CD4-positive, alpha-beta memory T cell (primary cell): ENCODE measurements at places on chromosomes 4 and X. TPM values are rescaled to one million over a fixed set of nuclear protein-coding genes. Genes with fewer than 3 reads are reported as not detected.

- no peaks in the 10 kb centered on the region for H3K27me3 ChIP-seq
- no peak overlapping the region for H3K27ac ChIP-seq
- H3K4me3 ChIP-seq, result no peak overlapping the region
- H3K36me3 ChIP-seq, result no peaks in the 10 kb centered on the region
- DNase-seq, result no peak
- no peaks in the 10 kb centered on the region for H3K4me1 ChIP-seq
Measured at GRCh38 chr4:154433543-154433942, 58.1 kb downstream of the DCHS2 start.

PNMA5 gene
- 0.29 TPM for total RNA-seq

DNA sequence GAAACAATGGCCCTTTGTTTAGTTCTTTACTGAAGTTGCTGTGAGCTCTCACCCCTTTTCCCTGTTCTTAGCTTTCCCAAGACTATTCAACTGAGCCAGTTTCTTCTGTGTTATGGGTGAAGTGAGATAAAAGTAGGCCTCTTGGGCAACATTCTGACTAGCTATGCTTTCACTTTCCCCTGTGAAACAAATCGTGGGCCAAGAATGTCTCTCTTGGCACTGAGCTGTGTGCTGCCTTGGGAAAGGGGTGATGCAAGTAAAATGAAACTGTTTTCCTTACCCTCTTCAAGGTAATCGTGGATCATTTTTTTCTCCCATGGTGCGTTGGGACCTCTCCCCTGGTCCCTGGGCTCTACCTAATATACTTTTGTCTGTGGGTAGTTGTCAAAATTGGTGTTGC is 653.9 kb upstream of the MAGEB2 start:
- H3K36me3 ChIP-seq, result no peaks in the 10 kb centered on the region
- H3K27ac ChIP-seq, result no peak overlapping the region
- no peaks in the 10 kb centered on the region for H3K27me3 ChIP-seq
- no peak for DNase-seq
- no peaks in the 10 kb centered on the region for H3K4me1 ChIP-seq
- H3K4me3 ChIP-seq, result no peak overlapping the region

- H3K27ac ChIP-seq, result no peak overlapping the region
- H3K27me3 ChIP-seq, result no peaks in the 10 kb centered on the region
- no peaks in the 10 kb centered on the region for H3K36me3 ChIP-seq
- H3K4me1 ChIP-seq, result no peaks in the 10 kb centered on the region
- DNase-seq, result no peak
Measured at GRCh38 chr4:149605601-149606378, 209.9 kb downstream of the IQCM start.

AMBN gene
- total RNA-seq, result not detected

DNA sequence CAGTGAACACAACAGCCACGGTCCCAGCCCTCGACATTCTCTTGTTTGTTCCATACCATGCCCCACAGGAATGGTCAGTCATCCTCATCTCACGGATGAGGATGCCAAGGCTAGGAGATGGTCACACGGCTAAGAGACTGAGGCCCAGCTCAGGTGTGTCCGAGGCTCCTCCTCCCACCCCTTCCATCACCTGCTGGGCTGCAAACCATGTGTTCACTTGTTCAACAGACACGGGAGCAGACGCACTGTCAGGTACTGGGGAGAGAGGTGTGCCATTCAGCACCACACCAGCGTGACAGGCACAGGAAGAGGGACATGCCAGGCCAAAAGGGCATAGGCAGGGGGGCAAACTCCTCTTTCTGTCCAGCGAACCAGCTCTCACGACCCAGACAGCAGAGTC is 45.9 kb downstream of the ABLIM2 start:
- H3K27ac ChIP-seq, result no peak overlapping the region
- no peak for DNase-seq
- H3K36me3 ChIP-seq, result no peaks in the 10 kb centered on the region
- no peaks in the 10 kb centered on the region for H3K27me3 ChIP-seq

- H3K4me3 ChIP-seq, result no peak overlapping the region
- no peak for DNase-seq
- no peak overlapping the region for H3K27ac ChIP-seq
- no peaks in the 10 kb centered on the region for H3K27me3 ChIP-seq
Measured at GRCh38 chr4:11966782-11967181, 538.1 kb upstream of the HS3ST1 start.

DNA sequence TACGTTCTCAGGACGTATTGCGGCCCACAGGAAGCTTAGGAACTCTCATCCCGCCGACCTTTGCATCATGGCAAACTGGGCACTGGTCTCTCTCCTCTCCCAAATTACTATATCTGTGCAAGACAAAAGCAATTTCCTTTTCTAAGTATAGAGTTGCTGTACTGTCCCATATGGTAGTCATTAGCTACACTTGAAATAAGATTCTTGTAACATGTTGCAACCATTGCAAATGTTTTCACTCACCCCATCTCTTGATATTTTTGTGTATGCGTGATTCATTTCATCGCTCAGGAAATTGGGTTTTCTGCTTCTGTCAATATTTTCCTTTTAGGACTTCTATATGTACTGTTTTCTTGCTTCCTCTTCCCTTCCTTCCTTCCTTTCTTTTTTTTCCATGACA is 15.7 kb downstream of the ARMCX6 start:
- H3K4me3 ChIP-seq, result no peak overlapping the region
- DNase-seq, result no peak
- no peak overlapping the region for H3K27ac ChIP-seq
- no peaks in the 10 kb centered on the region for H3K27me3 ChIP-seq

DNA sequence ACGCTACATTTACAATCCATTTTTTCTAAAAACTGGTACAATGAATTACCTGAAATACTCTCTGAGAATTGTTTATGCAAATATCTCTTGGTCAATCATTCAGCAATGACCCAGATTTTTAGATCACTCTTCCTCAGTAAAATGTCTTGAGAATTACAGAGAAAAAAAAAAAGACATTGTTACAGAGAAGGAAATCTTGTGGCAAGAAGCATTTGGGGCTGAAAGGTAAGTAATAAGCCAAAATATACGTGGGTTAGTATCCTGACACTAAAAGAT is 19.6 kb upstream of the TET2 start:
- no peak for DNase-seq
- no peak overlapping the region for H3K4me3 ChIP-seq
- no peaks in the 10 kb centered on the region for H3K4me1 ChIP-seq
- no peaks in the 10 kb centered on the region for H3K27me3 ChIP-seq
- H3K27ac ChIP-seq, result no peak overlapping the region
- H3K36me3 ChIP-seq, result no peaks in the 10 kb centered on the region

GRCh38 chrX:24475480-24475879 is 10.4 kb downstream of the PDK3 start:
- H3K27me3 ChIP-seq, result no peaks in the 10 kb centered on the region
- H3K4me3 ChIP-seq, result no peak overlapping the region
- H3K27ac ChIP-seq, result no peak overlapping the region
- no peaks in the 10 kb centered on the region for H3K36me3 ChIP-seq

GRCh38 chrX:109939498-109939897 is 63.4 kb upstream of the TMEM164 start:
- H3K4me3 ChIP-seq, result no peak overlapping the region
- H3K4me1 ChIP-seq, result no peaks in the 10 kb centered on the region
- H3K27ac ChIP-seq, result no peak overlapping the region
- H3K27me3 ChIP-seq, result no peaks in the 10 kb centered on the region
- no peaks in the 10 kb centered on the region for H3K36me3 ChIP-seq

GRCh38 chrX:3094261-3094660 is 53.0 kb downstream of the ARSF start:
- H3K27me3 ChIP-seq, result no peaks in the 10 kb centered on the region
- no peak for DNase-seq
- no peak overlapping the region for H3K4me3 ChIP-seq
- H3K36me3 ChIP-seq, result no peaks in the 10 kb centered on the region

DNA sequence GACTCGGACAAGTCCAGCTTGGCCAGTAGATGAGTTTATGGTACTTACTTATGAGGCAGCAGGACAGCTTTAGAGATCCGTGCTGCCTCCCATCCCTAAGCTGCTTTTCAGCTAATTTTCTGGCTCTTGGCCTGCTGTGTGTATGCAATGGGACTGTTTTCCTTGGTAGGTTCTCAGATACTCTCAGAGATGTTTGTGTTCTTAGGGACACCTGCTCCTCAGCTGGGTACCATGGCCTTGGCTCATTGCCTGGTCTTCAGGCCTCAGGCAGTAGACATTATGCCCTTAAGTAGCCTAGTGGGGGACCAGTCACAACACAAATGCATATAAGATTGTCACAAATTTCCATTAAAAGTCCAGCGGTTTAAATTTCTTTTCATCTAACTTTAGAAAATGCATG is 688.0 kb downstream of the PCDH7 start:
- H3K4me3 ChIP-seq, result no peak overlapping the region
- H3K36me3 ChIP-seq, result no peaks in the 10 kb centered on the region
- DNase-seq, result no peak
- H3K4me1 ChIP-seq, result no peaks in the 10 kb centered on the region
- H3K27ac ChIP-seq, result no peak overlapping the region
- H3K27me3 ChIP-seq, result no peaks in the 10 kb centered on the region

DNA sequence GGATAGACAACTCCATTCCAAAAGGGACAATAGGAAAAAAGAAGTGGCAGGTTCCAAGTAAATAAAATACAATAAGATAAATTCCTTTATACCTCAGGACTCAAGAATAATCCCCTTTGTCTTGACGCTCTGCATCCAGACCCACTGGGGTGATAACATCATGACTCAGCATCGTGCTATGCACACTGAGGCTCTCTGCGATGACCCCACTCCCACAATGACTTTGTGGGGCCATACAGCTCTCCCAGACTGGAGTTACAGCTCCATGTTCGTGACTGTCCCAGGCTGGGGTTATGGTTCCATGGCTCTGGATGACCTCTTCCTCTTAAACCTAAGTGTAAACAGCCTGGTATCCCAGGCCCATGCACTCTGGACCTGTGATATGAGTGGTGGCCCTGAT is 254.5 kb upstream of the ADGRL3 start:
- no peaks in the 10 kb centered on the region for H3K4me1 ChIP-seq
- DNase-seq, result no peak
- no peak overlapping the region for H3K27ac ChIP-seq
- no peaks in the 10 kb centered on the region for H3K27me3 ChIP-seq
- no peaks in the 10 kb centered on the region for H3K36me3 ChIP-seq
- H3K4me3 ChIP-seq, result no peak overlapping the region

DNA sequence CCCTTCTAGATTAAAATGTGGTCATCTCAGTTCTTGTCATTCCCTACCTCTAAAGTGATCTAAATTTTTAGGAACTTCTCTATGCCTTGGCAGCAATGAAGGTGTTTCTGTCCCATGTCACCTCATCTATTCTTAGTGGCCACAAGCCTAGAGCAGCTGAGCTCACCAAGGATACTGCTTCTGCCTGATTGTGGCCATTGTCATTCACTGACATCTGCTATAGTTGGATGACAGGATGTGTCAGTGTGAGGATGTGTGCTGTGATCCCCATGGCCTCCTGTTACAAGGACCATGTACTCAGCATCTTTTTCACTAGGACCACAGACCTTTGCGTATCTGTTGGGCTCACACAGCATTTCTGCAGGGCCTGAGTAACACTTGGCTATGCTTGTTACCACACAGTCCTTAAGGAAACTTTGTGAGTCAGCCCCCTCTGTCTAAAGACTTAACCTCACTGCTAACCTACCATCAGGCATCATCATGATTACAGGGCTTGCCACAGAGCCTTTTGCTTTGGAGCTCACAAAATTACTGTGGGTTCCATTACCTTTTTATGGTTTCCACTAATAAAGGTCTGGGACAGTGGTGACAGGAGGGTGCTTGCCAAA is 421.0 kb downstream of the ADAM29 start:
- no peaks in the 10 kb centered on the region for H3K4me1 ChIP-seq
- no peak for DNase-seq
- H3K36me3 ChIP-seq, result no peaks in the 10 kb centered on the region
- H3K27me3 ChIP-seq, result no peaks in the 10 kb centered on the region

- no peak overlapping the region for H3K4me3 ChIP-seq
- peaks cover 60% of the 10 kb centered on the region for H3K4me1 ChIP-seq
- no peaks in the 10 kb centered on the region for H3K36me3 ChIP-seq
- no peaks in the 10 kb centered on the region for H3K27me3 ChIP-seq
Measured at GRCh38 chr4:6184169-6184568, 16.2 kb downstream of the JAKMIP1 start.

- H3K27me3 ChIP-seq, result no peaks in the 10 kb centered on the region
- H3K27ac ChIP-seq, result no peak overlapping the region
- H3K4me3 ChIP-seq, result no peak overlapping the region
- no peaks in the 10 kb centered on the region for H3K4me1 ChIP-seq
- no peak for DNase-seq
Measured at GRCh38 chrX:105865709-105866108, 43.4 kb downstream of the NRK start.

CTAG1A gene
- total RNA-seq, result not detected

DNA sequence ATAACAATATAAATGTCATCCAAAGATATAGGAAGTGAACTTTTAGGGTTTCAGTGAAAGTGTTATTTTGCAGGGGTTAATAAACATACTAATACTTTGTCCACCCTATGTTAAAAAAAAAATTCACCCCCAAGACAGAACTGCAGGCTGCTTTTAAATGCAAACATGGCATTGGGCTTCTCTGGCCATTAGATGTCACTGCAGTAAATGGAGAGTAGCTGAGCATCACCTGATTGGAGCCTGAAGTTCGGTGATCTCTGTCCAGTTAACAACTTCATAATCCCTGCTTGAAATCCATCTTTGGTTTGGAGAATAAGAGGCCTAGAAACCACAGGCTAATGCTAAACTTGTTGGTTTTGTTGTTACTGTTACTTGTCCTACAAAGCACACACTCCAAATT is 18.7 kb downstream of the SLC25A43 start:
- H3K27ac ChIP-seq, result no peak overlapping the region
- no peak for DNase-seq
- no peaks in the 10 kb centered on the region for H3K27me3 ChIP-seq
- no peaks in the 10 kb centered on the region for H3K4me1 ChIP-seq
- no peaks in the 10 kb centered on the region for H3K36me3 ChIP-seq

KDM5C gene
- 120 TPM for total RNA-seq

DNA sequence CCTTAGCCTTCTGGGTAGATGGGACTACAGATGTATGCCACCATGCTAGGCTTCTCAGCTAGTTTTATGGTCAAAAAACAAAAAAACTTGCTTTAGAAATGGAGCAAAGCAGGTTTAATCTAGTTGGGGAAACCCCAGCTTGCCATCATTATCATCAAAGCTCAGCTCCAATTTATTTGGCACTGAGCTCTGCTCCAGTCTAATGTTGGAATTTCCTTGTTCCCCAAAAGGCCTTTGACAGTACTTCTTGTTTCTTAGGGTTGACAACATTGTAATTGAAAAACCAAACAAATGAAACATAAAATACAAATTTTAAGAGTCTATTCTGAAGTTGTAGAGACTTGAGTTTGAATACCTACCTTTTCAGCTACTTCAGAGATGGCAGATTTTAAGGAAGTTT is 48.0 kb downstream of the MRPL1 start:
- H3K4me1 ChIP-seq, result no peaks in the 10 kb centered on the region
- no peaks in the 10 kb centered on the region for H3K27me3 ChIP-seq
- no peak overlapping the region for H3K4me3 ChIP-seq
